ENCODE measurements at places on chromosomes 12 and 14.

GRCh38 chr12:89732522-89732921, 23.9 kb upstream of the ATP2B1 start:
- DNase-seq: no peak

DNA sequence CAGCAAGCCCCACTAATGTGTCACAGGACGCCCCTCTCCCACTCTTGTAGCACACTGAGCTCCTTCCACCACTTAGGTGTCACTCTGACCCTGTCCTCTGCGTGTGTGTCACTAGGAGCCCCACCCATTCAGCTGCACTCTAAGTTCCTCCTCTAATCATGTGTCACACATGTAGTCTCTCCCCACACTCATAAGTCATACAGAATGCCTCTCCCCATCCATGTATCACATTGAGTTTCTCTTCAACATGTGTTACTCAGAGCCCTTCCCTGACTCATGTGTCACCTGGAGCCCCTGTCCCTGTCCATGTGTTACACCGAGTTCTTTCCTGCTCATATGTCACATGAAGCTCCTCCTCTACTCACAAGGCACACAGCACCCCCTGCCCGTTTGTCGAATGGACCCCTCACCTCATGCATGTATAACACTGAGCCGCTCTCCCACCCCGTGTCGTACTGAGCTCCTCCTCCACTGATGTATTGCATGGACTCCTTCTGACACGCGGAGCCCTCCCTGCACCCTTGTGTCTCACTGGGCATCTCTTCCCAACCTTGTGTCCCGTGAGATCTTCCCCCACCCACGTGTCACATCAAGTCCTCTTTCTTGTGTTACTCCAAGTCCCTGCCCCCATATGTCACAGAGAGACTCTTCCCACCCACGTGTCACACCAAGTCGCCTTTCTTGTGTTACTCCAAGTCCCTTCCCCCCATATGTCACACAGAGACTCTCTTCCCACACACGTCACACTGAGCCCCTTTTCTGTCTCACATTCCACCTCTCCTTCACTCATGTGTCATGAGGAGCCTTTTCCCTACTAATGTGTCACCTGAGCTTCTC, 31.0 kb downstream of the RTL1 start:
- no peak for DNase-seq

GRCh38 chr12:19884021-19884492, 444.8 kb downstream of the AEBP2 start:
- DNase-seq: no peak

- no peak for DNase-seq
These were observed 32.2 kb downstream of the RAB21 start for GRCh38 chr12:71786829-71787228.

DNA sequence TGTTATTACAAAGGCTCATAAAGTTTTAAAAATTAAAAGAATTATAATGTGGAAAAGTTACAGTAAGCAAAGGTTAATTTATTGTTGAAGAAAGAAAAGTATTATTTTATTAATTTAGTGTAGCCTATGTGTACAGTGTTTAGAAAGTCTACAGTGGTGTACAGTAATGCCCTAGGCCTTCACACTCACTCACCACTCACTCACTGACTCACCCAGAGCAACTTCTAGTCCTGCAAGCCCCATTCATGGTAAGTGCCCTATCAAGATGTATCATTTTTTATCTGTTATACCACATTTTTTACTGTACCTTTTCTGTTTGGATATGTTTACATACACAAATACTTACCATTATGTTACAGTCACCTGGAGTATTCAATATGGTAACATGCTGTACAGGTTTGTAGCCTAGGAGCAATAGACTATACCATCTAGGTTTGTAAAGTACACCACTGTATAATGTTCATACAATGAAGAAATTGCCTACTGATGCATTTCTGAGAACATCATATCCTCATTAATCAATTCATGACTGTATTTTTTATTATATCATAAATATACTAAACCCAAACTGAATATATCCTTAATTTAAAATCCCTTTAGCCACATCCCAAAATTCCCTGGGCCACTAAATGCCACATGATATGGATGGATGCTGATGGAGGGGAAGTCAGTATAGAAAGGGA, 43.6 kb upstream of the NID2 start:
- DNase-seq: no peak

- DNase-seq: no peak
These were observed 73.4 kb upstream of the ANO4 start for GRCh38 chr12:100721169-100721568.

DNA sequence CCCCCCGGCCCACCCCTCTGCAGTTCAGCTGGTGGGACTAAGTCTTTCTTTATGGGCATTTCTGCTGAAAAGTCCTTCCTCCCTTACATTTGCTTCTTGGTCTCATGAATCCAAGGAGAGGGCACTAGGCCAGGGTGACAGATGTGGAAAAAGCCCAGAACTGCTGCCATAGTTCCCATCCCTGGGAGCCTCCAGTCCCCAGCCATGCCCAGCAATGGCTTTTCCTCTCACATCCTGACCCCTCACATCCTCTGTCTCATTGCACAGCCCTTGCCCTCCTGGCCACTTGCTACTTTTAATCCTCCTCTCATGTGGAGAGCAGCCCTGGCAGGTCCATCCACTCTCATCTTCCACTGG, 122.5 kb downstream of the ZFP36L1 start:
- DNase-seq: no peak

DNA sequence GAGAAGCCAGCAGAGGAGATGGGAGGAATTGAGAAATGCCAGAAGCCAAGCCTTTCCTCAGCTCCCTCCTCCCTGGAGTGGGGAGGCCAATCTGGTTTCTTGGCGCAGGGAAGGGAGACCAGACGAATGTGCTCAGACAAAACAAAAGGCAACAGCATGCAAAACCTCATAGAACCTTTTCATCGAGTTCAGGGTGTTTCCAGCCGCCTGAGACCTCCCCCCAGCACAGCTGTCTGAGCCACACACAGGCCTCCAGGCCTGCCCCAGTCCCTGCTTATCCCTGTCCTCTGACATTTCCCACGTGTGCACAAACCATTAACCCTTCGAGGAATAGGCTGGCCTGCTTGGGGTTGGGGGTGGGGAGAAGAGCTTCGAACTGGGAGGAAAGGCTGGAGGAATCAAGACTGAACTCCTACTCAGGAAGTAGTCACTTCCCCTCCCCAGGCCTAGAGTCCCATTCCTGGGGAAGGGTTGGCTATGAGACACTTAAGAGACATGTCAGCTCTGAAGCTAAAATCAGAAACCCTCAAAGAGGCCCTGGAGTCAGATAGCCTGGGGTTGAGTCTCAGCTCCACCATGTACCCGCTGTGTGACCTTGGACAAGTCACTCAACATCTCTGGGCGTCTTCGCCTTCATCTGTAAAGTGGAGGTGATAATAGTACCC, 10.7 kb downstream of the TBX3 start:
- DNase-seq: no peak

GRCh38 chr12:26244503-26244902, 49.1 kb downstream of the SSPN start:
- DNase-seq: no peak

Data from NCI-H2081 (cell line).